ENCODE measurements at places on chromosomes 3 and 15. TPM values are rescaled to one million over a fixed set of nuclear protein-coding genes. Genes with fewer than 3 reads are reported as not detected.

- no peak overlapping the region for H3K4me3 ChIP-seq
- peak overlapping the region; percentile 35 for H3K27ac ChIP-seq
- no peaks in the 10 kb centered on the region for H3K36me3 ChIP-seq
- H3K27me3 ChIP-seq = no peaks in the 10 kb centered on the region
- no peaks in the 10 kb centered on the region for H3K4me1 ChIP-seq
Observed at GRCh38 chr3:45665101-45665572, 24.1 kb upstream of the SACM1L start.

DNA sequence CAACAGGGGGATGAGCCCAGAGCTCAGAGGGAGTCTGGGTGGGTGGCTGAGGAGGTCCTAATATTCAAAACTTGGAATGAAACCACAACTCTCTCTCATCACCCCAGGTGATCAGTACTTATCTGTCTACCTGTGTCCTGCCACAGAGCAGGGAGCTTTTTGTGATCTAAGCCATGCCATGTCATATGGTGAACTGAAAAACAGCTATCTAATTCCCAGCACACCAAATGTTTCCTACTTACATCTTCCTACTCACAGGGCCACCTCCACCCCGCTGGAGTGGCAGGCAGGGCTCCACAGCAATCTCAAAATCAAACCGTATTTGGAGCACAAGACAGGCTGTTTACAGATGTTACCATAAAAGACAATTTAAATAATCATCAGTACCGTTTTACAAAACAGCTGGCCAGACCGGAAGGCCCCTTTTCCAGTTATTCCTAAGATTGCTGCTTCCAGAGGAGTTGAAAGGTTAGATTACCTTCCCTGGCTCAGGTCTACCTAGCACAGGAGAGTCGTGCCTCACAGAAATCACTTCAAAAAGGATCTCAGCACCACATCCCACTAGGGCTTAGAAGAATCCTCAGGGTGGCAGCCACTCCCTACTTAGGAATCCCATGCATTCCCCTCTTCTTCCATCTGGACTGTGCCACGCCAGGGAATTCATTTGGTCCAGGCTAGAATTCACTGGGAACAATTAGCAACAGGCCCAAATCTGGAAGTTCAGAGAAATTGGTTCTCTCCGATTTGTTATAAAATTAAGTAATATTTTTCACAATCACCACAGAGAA, 226.6 kb upstream of the IL12A start:
- H3K27ac ChIP-seq = peak overlapping the region; percentile 97
- no peak overlapping the region for H3K4me3 ChIP-seq
- no peaks in the 10 kb centered on the region for H3K27me3 ChIP-seq
- no peak for DNase-seq

- no peak overlapping the region for H3K27ac ChIP-seq
- H3K27me3 ChIP-seq = no peaks in the 10 kb centered on the region
- no peak for DNase-seq
- no peak overlapping the region for H3K4me3 ChIP-seq
Observed at GRCh38 chr3:186342197-186342596, 19.8 kb downstream of the DGKG start.

Gene CCDC33
- 2.8 TPM for total RNA-seq

Gene ATP10A
- total RNA-seq = 3.8 TPM

Gene CA12
- 8.2 TPM for total RNA-seq

Data from uterus (tissue), 4 donors.